Suppressor macrophage treated with lipopolysaccharide for 4 hours (primary cell): ENCODE measurements at places on chromosomes 1 and 21.
A peak's percentile ranks its signal among the peaks of the same experiment; 100 is the strongest.

- DNase-seq, result no peak
Measured at GRCh38 chr1:205810448-205811157, 2.4 kb downstream of the SLC41A1 start.

DNA sequence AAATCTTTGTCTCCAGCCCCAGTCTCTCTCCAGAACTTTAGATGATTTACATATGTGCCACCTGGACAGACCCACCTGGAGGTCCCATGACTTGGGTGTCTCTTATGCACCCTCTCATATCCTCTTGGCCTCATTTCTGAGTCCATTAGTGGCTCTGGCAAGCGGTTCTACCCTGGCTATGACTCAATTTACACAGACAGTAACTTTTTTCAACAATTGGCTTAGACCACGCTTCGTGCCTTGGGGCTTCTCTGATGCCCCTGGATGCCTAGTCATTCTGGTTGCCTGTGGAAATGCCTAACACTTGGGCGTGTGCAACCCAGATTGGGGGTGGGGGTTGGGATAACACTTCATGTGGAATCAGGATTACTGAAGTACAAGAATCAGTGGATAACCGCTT is 57.1 kb upstream of the GADD45A start:
- DNase-seq, result no peak

DNA sequence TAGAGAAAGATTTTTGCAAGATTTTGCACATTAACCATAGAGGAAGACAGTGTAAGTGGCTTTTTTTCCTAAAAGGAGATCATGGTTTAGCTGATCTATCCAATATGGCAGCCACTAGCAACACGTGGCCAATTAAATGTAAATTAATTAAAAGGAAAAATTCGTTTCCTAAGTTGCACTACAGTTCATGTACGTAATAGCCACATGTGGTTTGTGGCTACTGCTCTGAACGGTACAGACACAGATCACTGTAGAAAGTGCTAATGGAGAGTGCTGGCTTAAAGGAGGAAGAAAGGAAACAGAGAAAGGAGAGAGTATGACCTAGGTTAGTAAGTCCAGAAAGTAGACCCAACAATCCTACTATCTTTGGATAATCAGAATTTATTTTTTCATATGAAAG is 170.8 kb downstream of the SIPA1L2 start:
- no peak for DNase-seq

DNA sequence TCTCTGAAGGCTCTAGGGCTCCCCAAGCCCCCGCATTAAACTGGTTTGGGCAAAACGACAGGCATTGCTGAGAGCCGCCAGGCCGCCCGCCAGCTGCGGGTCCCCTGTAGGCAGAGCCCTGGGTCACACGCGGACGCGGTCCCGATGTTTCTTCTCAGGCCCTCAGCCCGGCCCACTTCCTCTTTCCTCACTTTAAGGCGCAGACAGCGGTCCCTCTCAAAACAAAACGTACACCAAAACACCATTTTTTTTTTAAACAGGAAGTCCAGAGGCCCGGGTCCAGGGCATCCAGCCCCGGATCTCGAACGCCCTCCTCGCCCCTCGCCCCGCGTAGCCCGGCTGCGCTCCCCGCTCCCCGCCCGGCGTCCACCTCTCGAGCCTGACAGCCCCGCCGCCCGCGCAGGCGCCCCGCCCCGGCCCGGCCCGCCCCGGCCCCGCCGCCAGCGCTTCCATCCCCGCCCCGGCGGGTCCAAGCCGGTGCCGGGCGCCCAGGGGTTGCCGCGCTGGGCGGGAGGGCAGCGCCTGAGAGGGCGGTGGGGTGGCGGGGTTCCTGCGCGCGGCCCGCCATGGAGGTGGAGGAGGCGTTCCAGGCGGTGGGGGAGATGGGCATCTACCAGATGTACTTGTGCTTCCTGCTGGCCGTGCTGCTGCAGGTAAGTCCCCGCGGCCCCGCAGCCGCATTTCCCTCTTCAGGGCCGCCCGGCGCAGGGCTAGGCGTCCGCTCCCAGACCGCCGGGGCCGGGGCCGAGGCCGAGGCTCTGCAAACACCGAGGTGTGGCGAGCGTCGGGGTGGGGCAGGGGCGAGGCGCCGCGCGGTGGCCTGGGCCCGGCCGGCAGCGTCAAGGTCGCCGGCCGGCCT is at the start of gene SLC22A15:
SLC22A15 (plus strand) TSS at position 452 of the 859 bp plus-strand sequence; CDS start at position 567, 115 bp downstream.
- peak; percentile 91 for DNase-seq

DNA sequence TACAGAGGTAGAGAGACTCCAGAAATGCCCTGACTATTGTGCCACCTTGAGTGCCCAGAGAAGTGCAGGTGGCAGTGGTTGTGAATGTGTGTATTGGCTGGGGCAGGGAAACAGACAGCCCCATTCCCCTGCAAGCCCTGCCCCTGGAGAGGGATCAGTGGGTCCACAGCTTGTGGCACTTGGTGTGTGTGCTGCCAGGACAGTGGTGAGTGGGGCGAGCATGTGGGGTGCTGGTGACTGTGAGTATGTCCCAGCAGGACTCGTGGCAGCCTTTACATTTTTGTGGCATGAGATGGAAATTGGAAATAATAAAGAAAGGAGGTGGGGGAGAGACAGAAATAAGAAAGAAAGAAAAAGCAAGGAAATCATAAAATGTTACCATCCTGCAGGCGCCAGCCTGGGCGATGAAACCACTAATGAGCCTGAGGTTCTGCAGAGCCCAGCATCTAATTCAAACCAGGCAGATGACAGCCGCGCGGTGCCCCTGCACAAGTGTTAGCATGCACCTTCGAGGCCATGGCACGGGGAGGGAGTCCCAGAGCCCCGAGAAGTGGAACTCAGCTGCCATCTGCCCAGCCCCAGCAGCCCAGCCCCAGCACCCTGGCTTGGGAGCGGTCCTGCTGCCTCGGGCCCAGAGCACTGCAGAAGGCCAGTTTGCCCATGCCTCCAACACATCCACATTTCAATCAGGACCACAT is 49.1 kb upstream of the ZBTB40 start:
- no peak for DNase-seq

GRCh38 chr1:61518670-61519400 is 206.1 kb downstream of the TM2D1 start:
- peak; percentile 71 for DNase-seq

- DNase-seq, result no peak
Measured at GRCh38 chr1:189524501-189524900, 953.2 kb downstream of the BRINP3 start.

GRCh38 chr1:201267481-201268229 is 15.7 kb upstream of the PKP1 start:
- DNase-seq, result no peak

DNA sequence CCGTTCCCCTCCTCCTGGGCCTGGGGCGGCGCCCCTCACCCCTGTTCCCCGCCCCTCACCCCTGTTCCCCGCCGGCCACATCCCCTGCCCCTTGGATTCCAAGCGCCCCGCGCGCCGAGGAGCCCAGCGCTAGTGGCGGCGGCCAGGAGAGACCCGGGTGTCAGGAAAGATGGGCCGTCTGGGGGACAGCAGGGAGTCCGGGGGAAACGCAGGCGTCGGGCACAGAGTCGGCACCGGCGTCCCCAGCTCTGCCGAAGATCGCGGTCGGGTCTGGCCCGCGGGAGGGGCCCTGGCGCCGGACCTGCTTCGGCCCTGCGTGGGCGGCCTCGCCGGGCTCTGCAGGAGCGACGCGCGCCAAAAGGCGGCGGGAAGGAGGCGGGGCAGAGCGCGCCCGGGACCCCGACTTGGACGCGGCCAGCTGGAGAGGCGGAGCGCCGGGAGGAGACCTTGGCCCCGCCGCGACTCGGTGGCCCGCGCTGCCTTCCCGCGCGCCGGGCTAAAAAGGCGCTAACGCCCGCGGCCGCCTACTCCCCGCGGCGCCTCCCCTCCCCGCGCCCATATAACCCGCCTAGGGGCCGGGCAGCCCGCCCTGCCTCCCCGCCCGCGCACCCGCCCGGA is at the start of gene TP73:
TP73 (plus strand) TSS at position 587 of the 618 bp plus-strand sequence. CDS start 29,850 bp downstream, outside the sequence.
- DNase-seq, result no peak

DNA sequence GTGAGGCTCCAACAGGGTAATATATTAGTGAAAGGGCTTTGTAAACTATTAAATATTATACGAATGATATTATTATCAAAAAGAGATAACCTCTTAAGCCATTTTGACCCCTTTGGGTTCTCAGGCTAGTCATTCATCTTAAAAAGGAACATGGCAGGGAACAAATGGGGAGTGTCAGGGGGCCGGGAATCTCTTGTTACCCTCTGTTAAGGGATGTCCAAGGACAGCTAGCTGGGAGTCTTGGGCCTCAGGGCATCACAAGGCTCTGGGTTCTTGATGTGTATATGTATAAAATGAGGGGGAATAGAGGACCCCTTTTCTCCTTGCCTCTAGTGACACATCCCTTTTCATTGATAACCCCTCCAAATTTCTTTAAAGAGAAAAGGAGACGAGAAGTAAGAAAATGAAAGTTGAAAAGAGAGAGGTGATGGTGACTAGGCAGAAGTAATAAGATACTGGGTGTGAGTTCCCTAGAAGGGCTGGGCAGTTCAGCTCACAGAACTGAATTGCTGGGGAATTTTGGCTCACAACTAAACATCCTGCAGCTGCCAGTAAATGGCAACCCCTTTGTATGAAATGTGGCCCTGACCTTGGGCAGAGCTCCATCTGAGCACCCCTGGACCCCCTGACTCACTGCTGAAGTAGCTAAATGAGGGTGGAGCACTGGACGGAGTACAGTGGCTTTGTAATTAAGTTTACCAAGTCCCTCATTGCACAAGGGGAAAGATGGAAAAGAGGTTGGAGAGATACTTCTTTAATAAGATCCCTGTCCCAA is 20.0 kb upstream of the ZNF326 start:
- peak; percentile 56 for DNase-seq

DNA sequence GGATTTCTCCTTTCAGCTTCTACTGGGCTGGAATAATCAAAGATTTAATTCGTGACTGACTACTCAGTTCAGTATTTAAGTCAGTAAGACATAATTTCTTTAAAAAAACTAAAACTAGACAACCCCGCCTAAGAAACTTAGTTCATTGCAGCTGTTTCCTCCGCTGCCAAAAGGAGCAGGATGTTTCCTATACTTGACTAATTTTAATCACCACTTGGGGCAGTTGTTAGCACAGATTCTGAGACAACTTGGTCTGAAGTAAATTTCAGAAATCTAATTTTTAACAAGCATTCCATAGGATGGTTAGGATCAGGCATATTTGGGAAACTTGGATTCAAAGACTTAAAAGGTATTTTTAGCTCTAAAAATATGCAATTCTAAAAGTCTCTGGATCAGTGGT is 34.0 kb downstream of the EPRS1 start:
- DNase-seq, result no peak

DNA sequence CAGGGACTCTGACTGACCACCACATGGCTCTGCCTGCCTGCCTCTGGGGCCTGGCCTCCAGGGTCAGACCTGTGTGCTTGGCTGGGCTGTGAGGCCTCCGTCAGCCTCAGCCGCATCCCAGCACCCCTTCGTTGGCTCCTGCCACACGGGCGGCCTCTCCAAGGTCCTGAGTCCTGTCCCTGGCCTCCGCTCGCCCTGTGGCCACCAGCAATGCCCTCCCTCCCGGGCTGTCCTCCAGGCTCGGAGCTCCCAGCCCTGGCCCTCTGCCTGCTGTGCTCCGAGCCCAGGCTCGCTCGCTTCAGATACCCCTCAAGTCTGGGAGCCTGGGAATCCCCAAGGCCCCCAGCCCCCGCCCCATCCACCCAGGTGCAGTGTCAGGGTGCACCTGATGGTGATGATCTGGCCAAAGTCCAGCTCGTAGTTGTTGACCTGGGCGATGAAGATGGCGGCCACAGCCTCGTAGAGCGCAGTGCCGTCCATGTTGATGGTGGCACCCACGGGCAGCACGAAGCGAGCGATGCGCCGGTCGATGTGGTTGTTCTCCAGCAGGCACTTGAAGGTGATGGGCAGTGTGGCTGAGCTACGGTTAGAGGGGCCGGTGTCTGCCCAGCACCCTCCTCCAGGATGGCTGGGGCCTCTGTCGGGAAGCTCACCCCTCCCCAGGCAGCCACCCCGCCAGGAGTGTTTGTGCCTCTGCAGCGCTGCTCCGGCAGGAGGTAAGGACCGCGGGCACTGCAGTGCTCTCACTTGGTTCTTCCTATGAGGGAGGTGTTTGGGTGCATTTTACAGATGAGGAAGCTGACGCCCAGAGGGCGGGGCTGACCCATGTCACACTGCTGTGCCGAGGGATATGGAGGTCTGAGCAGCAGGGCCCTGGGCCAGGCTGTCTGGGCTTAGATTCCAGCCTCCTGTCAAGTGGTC is 28.5 kb downstream of the PODN start:
- DNase-seq, result peak; percentile 7

DNA sequence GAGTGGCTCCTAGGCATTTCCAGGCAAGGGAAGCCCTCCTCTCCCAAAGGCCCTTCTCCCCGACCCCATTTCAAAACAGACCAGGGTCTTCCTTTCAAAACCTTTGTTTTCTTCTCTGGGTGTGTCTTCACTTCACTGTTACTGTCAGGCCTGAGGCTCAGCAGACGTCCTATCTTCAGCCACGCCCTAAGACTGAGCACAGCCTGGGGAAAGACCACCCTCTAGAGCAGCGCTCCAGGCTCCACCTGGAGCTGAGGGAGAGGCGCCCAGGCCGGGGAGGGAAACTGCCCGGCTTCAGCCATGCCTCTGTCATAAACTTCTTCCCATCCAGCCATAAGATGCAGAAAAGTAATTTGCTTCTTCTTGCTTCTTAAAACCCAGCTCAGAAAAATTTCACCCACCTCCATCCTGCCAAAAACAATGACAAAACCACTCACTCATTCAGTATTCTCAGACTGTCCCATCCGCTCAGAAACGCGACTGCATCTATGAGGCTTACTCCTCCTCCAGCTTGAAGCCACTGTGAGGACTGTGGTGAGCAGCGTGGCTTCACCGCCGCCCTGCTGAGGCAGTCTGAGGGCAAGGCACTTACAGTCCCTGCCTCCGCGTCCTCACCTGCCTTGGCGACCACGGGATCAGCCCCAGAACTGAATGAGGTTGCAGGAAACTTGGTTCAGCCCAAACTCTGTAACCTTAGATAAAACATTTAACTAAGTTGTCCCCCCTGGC is 36.1 kb downstream of the VN1R5 start:
- DNase-seq, result no peak

GRCh38 chr21:25862596-25862995 is 127.8 kb downstream of the GABPA start:
- peak; percentile 48 for DNase-seq

GRCh38 chr1:173832748-173833147 is 8.1 kb upstream of the CENPL start:
- no peak for DNase-seq

GRCh38 chr1:44217809-44218410 is 4.6 kb downstream of the DMAP1 start:
- DNase-seq, result peak; percentile 84

GRCh38 chr1:10229903-10230302 is 19.5 kb downstream of the KIF1B start:
- no peak for DNase-seq
